ENCODE measurements at places on chromosomes 1 and 21.

GRCh38 chr1:116067566-116067890, 43.7 kb upstream of the MAB21L3 start:
- no peak for DNase-seq

DNA sequence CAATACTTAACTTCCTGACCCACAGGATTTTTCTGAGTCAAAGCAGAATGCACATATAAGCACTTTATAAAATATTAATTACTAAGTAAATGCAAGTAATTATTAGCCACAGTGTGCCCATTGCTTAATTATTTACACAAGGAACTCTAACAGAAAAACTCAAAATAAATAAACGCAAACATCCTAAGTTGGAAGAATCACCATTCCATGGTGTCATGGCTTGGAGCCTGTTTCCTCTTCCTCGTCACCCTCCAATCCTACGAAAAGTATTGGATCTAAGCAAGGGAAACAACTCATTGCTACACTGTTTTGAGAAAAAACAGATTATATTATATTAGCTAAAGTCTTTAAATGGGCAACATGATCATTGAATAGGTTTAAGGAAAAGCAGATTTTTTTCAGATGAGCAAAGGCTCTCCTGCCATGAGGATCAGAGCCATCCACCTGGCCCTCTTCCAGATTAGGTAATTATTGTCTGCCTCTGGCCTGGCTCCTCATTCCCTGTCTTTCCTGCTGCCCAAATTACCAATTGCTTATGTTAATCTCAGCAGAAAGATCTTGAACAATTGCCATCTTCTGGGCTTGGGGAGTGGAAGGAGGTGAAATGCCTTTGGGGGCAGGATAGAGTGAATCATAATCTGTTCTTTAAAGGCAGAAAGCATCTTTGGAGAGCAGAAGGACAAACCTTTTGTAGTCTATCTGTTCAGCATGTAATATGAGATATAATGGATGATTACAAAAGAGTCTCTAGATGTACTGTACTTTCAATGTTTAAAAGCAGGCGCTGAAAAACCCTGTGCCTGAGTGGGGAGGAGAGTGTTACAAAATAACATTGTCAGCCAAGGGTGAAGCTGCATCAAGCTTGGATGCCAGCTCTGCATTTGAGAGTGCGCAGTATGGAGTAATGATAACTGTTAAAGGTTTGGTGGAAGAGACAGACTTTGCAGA, 121.2 kb downstream of the DUSP10 start:
- DNase-seq, result peak; percentile 39

DNA sequence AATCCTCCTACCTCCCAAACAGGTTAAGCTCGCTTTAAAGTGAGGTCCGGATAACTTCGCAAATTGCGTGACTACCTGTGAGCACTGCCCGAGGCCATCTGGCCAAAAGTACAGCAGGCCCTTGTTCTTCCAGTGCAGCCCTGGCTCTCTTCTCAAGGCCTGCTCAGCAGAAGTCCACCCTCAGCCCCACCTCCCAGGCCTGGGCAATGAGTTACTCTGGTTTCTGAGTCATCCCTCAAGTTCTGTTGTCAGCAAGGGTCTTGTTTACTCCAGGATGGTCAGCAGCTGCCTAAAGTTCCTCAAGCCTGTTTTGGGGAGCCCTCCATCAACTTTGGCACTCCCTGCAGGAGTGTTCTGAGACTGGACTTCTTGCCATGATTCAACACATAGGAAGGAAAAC, 101.7 kb downstream of the BCAR3 start:
- no peak for DNase-seq

DNA sequence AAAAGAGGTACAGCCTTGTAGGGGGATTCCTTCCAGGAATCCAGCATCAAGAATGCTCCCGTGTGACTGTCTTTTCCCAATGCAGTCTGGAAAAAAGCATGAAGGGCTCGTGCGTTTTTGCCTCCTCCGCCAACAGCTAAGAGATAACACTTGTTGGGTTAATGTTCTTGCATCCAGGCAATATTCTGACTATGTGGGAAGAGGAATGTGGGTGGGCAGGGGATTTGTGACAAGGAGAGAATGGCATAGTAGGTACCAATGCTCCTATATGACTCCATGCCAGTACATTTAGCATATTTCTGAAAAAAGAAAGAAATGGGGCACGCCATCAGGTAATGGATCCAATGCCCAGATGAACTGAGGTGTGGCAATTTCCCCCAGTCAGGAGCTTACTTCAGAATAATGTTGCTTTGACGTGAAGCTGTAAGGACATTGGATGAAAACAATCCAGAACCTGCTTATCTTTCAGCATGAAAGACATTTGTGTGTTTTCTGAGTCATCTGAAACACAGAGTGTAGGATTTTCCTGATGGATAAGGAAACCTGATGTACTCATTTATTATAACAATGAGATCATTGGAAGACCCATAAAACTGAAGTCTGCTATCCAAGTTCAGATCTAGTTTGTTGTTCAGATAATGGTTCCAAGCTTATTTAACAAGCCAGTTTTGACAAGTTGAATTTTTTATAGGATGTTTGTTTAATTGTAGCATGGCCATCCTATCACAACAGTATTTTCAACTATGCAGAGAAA, 105.5 kb downstream of the LYPLAL1 start:
- no peak for DNase-seq

- no peak for DNase-seq
Observed at GRCh38 chr1:82944822-82945221, 1054.1 kb downstream of the TTLL7 start.

GRCh38 chr21:45309069-45309986, 21.6 kb upstream of the POFUT2 start:
- DNase-seq, result no peak

- DNase-seq, result no peak
Observed at GRCh38 chr1:55547405-55547804, 332.2 kb upstream of the USP24 start.

DNA sequence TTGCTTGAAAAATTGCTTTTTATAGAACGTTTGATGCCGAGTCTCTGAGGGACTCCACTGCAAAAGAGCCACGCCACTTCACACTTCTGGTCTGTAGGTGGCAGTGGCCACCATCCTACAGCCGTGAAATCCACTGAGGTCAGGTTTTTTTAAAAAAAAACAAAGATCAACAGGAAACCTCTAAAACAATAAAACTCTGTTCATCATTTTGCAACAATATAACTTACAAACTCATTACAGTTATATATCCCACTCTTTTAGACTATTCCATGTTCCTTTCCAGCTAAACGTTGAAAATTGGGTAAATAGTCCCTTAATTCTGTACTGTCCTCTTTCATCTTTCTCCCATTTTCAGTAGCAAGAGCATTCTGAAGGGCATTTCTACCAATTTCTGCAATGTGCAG, 64.6 kb upstream of the FMN2 start:
- peak; percentile 13 for DNase-seq

DNA sequence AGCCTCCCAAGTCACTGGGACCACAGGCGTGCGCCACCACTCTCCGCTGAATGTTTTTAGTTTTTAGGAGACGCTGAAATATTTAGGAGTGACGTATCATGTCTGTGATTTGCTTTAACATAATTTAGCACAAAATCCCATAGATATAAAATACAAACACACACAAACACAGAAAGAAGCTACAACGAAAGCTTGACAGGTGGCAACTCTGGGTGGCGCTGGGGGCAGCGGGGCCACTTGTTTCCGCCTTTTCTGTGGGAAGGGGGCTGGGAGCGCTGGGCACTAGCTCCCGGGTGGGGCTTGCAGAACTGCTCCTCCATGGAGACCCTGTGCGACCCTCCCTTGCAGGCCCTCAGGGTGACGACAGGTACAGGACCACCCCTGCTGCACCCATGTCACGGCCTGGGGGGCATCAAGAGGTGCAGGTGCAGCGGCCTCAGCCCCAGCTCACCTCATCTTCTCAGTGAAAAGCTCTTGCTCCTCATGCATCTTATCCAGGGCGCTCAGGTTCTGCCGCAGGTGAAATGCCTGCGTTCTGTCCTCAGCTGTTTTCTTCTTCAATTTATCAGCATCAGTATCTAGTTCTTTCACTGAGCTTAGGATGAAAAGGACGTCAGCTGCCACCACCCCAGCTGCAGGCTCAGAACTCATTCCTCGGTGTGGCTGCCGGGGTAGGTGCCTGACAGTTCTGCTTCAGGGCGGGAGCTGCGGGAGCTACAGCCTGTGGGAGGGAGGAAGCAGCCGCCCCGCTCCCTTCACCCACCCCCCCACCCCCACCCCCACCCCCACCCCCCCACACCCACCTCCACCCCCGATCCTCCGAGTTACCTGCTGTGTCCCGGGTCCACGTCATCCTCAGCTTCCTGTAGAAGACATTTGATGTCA, 15.3 kb downstream of the CFAP74 start:
- DNase-seq, result no peak

GRCh38 chr1:93692026-93692425, 10.4 kb upstream of the BCAR3 start:
- peak; percentile 29 for DNase-seq

DNA sequence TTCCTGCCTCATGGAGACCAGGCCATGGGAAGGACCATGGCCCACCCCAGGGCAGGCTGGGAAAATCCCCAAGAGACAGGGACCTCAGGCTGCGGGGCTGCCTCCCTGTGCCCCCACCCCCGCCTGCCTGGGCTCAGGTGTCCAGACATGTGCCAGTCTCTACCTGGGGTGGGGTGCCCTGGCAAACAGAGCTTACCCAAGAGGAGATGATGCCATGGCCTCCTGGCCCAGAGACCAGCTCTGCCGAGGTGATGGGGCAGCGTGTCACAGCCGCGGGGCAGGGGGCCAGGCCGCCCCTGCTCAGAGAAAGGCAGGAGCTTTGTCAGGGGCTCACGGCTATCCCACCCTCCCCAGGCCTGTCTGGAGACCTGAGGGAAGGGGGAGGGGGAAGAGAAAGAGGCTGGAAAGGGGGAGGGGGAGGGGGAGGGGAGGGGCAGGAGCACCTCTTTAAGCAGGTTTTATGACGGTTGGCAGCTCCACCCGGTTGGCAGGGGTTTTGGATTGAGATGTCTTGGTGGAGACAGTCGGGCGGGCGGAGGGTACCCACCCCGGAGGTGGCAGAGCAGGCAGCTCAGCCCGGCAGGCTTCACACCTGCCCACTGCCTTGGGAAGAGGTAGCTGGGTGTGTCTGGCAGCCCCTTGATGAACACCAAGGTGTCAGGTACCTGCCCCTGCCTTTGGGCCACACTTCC, 101.5 kb upstream of the IFFO2 start:
- peak; percentile 8 for DNase-seq

- DNase-seq, result no peak
Observed at GRCh38 chr1:4087530-4088420, 187.7 kb upstream of the C1orf174 start.

- DNase-seq, result peak; percentile 73
Observed at GRCh38 chr21:39082656-39083376, 100.4 kb downstream of the PSMG1 start.

- no peak for DNase-seq
Observed at GRCh38 chr1:108556066-108556465, 3.8 kb upstream of the EEIG2 start.

GRCh38 chr1:65056234-65056633, 89.9 kb upstream of the JAK1 start:
- DNase-seq, result no peak

DNA sequence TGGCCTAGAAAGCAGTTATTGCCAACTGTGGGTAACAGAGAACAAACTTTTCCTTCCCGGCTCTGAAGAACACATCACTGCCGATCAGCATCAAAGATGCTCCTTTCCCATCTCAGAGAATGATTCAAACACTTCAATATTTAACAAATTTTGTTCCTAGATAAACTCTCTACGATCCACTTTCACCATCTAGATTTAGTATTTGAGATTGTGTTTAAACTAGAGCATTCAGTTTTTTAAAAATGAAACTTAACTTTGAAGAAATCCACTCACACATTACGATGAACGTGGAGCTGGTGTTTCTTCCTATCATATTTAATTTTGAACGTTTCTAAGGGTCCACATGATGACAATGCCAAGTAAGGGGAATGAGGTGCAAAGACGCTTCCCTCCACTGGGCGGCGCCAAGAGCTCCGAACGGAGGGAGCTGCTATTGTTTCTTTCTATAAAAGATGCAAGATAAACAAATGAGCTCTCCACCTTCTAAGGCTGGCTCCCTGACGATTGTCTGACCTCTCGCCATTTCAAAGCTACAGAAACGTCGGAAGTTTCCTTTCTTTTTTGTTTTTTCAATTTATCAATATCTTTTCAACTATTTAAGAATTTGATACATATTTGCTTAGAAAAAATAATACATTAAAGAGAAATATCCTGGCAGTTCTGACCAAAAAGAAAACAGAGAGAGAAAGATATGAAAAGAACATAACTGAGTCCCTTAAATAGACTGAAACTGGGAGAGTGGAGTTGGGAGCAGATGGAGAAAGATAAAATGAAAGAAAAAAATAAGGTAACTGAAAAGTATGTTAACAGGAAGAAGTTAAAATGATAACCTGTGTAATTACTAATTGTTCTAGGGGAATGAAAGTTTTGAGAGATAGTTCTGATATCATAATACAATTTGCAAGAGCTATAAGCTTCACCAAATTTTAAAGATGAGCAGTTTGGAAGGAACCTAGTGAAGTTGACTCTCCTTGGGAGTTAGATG, 4.4 kb upstream of the BARHL2 start:
- DNase-seq, result peak; percentile 61

DNA sequence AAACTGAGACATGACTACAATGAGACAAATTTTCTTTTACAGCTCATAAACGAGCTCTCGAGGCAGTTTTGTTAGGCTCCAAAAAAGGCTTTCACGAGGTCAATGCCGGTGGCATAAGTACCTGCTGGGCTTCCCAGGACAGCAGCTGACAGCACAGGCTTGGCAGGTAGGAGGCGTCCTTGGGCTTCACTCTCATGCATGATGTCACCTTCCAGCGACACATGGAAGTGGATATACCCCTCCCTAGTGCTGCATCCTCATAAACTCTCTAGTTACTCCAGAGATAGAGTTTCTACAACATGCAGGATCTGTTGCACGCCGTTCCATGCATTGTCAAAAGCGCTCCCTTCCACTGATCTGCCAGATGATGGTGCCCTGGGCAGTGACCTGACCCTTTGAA, 112.5 kb upstream of the PAXBP1 start:
- DNase-seq, result no peak

Measured in NCI-H1417 (cell line).